CD14-positive monocyte (primary cell): ENCODE measurements at places on chromosomes 16 and 17. TPM values are rescaled to one million over a fixed set of nuclear protein-coding genes. Genes with fewer than 3 reads are reported as not detected.

GRCh38 chr16:19071811-19072777 lies 4.7 kb downstream of the COQ7 start:
- DNase-seq: peak; percentile 44

DNA sequence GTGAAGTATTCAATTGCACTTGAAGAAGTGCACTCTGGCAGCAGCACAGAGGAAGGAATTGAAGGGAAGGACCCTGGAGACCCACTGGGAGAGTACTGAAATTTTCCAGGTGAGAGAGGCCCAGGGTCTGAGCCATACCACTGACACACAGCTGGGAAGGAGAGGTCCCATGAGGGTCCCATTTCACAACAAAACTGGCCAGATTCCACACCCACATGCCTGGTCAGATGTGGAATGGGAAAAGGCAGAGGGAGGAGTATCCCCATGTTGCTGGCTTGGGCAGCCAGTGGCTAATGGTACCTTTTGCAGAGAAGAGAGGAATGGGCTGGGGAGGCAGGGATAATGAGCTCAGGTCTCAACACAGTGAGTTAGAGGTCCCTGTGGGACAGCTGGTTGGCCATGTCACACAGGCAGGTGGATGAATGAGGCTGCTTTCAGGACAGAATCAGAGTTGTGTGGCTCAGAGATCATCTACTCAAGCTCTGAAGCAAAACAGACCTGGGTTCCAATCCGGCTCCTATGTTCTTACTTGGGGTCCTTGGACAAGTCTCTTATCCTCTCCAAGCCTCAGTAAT lies 26.2 kb upstream of the NGFR start:
- DNase-seq: no peak

GRCh38 chr17:42702446-42702845 lies 20.1 kb downstream of the CNTNAP1 start:
- DNase-seq: no peak

DNA sequence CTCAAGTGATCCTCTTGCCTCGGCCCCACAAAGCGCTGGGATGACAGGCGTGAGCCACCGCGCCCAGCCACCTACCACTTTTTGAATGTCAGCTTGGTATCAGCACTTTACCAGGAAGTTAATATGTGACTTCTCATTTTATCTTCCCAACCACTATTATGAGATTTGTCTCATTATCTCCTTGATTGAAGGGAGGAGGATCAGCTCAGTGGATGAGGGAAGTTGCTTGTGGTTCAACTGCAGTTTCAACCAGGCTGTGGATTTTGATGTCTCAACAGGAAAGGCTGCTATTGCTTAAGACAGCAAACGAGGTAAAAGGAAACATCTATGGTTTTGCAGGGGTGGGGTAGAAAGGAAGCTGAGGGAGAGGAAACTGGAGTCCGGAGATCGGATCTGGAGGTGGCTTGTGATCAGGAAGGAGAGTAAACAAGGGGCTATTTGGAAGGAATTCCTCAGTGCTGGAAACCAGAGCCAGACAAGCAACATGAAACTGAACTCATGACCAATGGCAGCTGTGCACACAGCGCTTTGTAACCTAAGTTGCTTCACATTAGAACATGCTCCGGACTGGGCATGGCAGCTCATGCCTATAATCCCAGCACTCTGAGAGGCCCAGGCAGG lies 180.5 kb downstream of the VPS53 start:
- DNase-seq: peak; percentile 90

GRCh38 chr16:89145406-89146161 lies 26.0 kb upstream of the CDH15 start:
- DNase-seq: no peak

- peak; percentile 13 for DNase-seq
These were observed 4.4 kb downstream of the GABARAPL2 start for GRCh38 chr16:75570396-75571065.

The ARHGDIG gene
- polyA plus RNA-seq: not detected in 2 replicates

GRCh38 chr16:30416047-30416603 lies 8.7 kb downstream of the ZNF771 start:
- no peak for DNase-seq

- no peak for DNase-seq
These were observed 370.1 kb downstream of the ZFHX3 start for GRCh38 chr16:72677662-72678447.

- DNase-seq: no peak
These were observed 747.1 kb downstream of the CDH8 start for GRCh38 chr16:61289141-61289540.

DNA sequence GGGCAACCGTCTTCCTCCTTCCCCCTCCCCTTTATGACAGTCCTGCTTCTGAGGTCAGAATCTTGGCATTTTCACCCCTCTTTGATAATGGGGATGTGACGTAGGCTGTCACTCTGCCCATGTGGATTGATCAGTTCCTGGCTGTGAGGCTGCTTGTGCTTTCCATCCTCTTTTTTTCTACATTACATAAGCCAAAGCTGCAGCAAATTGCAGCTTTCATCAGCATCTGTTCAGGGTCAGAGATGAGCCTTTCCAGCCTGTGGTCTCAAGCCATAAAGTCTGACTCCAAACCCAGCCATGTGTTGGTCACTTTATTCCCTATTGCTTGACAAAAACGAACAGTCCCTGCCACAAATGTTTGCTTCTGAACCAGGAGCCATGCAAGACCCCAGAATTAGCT lies 535.1 kb downstream of the CDH11 start:
- DNase-seq: no peak

GRCh38 chr17:28865946-28866752 lies 11.3 kb downstream of the ERAL1 start:
- DNase-seq: peak; percentile 29

GRCh38 chr17:32519228-32520103 lies 32.7 kb downstream of the CDK5R1 start:
- DNase-seq: no peak

The SMIM5 gene
- polyA plus RNA-seq: 0.43 TPM

GRCh38 chr17:40791111-40791510 lies 8.6 kb downstream of the KRT28 start:
- DNase-seq: no peak

GRCh38 chr17:57892820-57893595 lies 43.2 kb upstream of the MRPS23 start:
- peak; percentile 96 for DNase-seq

The AIPL1 gene
- not detected for polyA plus RNA-seq

DNA sequence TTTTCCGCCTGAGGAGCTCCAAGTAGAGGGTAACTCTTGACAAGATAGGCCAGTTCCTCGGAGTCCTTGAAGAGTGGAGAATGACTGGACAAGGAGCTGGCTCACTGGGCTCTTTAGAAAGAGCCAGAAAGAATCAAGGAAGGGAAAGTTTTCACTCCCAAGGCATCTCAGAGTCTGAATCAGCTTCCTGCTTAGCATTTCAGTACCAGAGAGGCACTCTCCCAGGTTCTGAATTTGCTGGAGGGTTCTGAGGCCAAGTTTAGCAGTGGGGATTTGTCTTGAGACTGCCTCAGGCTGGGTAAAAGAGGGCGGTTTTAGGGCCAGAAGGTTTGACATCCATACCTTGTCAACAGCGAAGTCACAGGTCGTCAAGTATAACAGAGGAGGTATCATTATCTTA lies 25.5 kb downstream of the GP2 start:
- DNase-seq: no peak
